RKO (cell line): ENCODE measurements at places on chromosomes 1 and 21.
A peak's percentile ranks its signal among the peaks of the same experiment; 100 is the strongest.

- DNase-seq = no peak
Measured at GRCh38 chr21:35275776-35276175, 226.7 kb upstream of the RUNX1 start.

DNA sequence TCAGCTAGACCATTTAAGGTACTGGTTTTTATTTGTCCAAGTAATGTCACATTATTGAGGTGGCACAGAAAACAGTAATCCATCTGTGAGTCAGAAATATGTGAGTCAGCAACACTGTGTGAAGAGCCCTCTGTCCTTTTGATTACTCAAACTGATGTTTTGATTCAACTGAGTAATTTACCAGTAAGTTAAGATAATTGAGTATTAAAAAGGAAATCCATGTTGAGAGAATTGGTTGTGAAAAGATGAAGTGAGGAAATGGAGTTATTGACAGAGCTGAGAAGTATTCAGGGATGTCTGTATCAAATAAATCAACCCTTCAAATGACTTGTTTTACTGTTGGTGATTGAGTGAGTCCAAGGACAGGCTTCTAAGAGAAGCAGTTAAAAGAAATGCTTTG is 302.7 kb upstream of the SGIP1 start:
- DNase-seq = peak; percentile 70

- no peak for DNase-seq
Measured at GRCh38 chr1:246680190-246680589, 44.0 kb upstream of the SCCPDH start.

GRCh38 chr1:32990887-32991286 is 26.3 kb upstream of the RNF19B start:
- DNase-seq = no peak

- DNase-seq = peak; percentile 32
Measured at GRCh38 chr1:92909321-92909720, 51.9 kb downstream of the DIPK1A start.

- no peak for DNase-seq
Measured at GRCh38 chr1:230371923-230372703, 54.0 kb downstream of the PGBD5 start.
